ENCODE measurements at places on chromosomes 7 and 10. TPM values are rescaled to one million over a fixed set of nuclear protein-coding genes. Genes with fewer than 3 reads are reported as not detected.

The COBL gene
- not detected for total RNA-seq

The TEX36 gene
- not detected for total RNA-seq

The CHRM2 gene
- not detected for total RNA-seq

The ZNF503 gene
- total RNA-seq: 0.33 TPM

The PRSS37 gene
- not detected for total RNA-seq

The MALRD1 gene
- total RNA-seq: 0.36 TPM

The NEUROD6 gene
- not detected for total RNA-seq

The PSAP gene
- total RNA-seq: 97.0 TPM

The CYP3A7 gene
- total RNA-seq: not detected

- no peaks in the 10 kb centered on the region for H3K4me1 ChIP-seq
- peaks cover 17% of the 10 kb centered on the region for H3K27me3 ChIP-seq
- no peaks in the 10 kb centered on the region for H3K36me3 ChIP-seq
- no peak for DNase-seq
These were observed at the start of gene LRIT2 for GRCh38 chr10:84225427-84226173. TSS of gene LRIT2 (minus strand) at chr10:84225544. CDS start at chr10:84225520, 24 bp downstream.

- H3K27ac ChIP-seq: no peak overlapping the region
- no peak for DNase-seq
- no peak overlapping the region for H3K4me3 ChIP-seq
- no peaks in the 10 kb centered on the region for H3K4me1 ChIP-seq
- H3K27me3 ChIP-seq: peaks cover 16% of the 10 kb centered on the region
These were observed 6.3 kb upstream of the LIPF start for GRCh38 chr10:88657901-88658300.

DNA sequence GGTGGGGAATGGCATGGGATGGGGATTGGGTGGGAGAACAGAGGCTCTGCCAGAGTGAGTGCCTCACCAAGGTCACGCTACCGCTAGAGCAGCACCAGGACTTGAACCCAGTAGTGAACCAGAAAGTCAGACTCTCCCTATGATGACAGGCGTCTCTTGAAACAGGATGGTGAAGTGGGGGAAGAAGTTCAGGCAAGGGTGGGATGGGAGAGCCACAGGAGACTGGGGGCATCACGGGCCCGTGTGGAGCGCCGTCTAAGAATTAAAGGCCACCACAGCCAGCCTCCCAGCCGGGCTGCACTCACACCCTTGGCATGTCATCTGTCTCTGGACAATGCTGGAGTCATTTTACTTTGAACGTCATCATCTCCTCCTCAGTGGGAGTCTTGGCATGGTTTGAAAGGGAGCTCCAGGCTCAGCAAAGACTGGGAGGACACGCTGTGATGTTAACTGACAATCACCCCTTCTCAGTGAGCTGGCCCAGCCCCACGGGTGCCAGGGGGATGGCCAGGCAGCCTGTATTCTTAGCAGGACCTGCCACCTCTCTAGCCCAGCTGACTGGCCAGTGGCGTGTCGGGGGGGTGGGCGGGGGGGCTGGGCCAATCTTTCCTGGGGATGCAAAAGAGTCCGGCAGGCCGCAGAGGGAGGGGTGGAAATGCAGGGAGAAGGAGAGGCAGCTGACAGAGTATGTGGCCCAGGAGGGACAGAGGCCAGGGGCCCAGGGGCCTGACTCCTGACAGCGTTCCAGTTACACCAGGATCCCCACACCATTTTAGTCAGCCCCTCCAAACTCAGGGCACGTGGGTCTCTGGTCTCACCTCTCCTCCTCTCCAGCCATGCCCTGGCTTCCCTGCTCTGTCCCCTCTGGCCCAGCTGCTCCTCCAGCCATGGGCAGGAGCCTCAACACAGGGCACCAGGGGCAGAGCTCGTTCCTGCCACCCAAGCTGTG is 96.2 kb downstream of the VOPP1 start:
- H3K36me3 ChIP-seq: peaks cover 8% of the 10 kb centered on the region
- H3K4me3 ChIP-seq: no peak overlapping the region
- no peaks in the 10 kb centered on the region for H3K27me3 ChIP-seq
- H3K4me1 ChIP-seq: peaks cover 48% of the 10 kb centered on the region

- no peak overlapping the region for H3K4me3 ChIP-seq
- no peaks in the 10 kb centered on the region for H3K4me1 ChIP-seq
- H3K27me3 ChIP-seq: no peaks in the 10 kb centered on the region
- H3K36me3 ChIP-seq: no peaks in the 10 kb centered on the region
These were observed 121.3 kb downstream of the ZNF248 start for GRCh38 chr10:37736120-37736519.

DNA sequence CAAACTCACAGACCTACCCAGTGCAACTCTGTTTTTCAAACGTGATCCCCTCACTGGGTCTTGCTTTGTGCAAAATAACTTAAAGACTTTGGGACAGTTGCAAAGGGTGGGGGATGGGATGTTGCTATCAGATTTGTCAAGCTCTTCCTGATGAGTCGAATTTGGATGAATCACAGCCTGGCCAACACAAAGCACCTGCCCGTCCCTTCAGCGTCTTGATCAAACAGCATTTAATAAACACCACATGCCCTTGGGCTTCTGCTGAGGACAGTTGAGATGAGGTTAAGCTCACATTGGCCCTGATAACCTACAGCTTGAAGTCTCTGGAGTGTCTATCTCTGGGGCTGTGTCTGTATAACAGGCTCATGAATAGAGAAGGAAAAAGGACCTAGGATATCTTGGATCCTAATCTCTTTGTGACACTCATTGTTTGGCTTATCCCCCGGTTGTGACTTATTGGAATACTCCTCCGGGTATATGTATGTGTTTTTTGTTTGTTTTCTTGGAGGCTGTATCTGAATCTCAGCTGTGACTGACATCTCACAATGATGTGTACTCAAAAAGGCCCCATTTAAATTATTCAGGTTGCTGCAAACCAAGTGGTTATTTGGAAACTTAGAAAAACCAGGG is 132.6 kb upstream of the NAMPT start:
- DNase-seq: no peak
- no peak overlapping the region for H3K4me3 ChIP-seq
- peaks cover 44% of the 10 kb centered on the region for H3K27me3 ChIP-seq
- H3K36me3 ChIP-seq: peaks cover 10% of the 10 kb centered on the region

GRCh38 chr10:68139448-68140272 is 30.4 kb downstream of the MYPN start:
- H3K4me1 ChIP-seq: no peaks in the 10 kb centered on the region
- H3K4me3 ChIP-seq: no peak overlapping the region
- no peak overlapping the region for H3K27ac ChIP-seq
- H3K36me3 ChIP-seq: no peaks in the 10 kb centered on the region

DNA sequence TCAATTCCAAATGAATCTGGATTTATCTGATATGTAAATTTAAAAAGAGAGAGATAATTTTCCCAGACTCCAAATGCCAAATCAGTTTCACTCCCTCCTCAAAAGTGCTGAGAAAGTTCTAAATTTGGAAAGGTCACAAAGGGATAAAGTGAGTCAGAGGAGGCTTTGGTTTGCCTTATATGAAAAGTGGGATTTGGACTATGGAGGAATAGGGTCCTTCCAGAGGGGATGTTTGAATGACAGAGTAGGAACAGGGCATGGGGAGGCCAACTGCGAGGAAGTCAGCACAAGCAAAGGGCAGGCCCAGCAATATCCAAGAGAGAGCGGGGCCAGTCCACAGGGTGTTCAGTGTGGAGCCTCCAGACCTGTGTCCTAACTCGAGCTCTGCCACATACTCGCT is 9.8 kb upstream of the FAS start:
- no peak overlapping the region for H3K27ac ChIP-seq
- no peak for DNase-seq
- H3K4me1 ChIP-seq: peaks cover 5% of the 10 kb centered on the region

GRCh38 chr7:126605056-126605455 is 647.7 kb downstream of the GRM8 start:
- no peak for DNase-seq
- H3K27ac ChIP-seq: no peak overlapping the region
- H3K27me3 ChIP-seq: peaks cover 3% of the 10 kb centered on the region
- H3K4me1 ChIP-seq: no peaks in the 10 kb centered on the region
- H3K4me3 ChIP-seq: no peak overlapping the region

DNA sequence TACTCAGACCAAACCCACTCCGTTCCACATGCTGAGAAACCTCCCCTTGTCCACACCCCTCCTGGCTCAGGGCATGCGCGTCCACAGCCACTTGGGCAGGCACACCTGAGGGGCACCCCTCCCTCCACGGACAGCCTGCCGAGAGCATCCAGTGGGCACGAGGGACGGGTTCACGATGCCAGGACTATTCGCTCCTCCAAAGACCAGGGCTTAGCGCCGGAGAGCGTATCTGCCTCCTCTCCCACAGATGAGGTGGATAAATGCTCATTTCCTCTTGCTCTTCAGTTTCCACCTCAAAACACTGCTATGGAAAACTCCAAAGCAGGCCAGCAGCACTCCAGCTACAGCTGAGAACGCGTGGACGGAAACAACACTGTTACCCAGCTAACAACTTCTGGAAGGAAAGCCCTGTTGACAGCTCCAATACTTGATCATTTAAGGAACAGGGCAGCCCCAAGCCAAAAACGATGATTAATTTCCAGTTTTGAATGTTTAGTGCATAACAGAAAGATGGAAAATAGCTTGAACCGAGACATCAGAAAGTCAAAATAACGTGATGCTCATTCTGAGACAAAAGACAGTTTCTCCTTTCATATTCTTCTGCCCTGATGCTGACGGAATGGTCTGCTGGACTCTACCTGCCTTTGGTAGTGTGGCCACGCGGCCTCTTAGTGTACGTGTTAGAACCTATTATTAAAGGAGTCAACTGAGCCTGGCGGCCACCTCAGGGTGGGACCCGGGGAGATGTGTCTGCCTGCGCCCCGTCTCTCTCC is 204.7 kb downstream of the DNAJB6 start:
- DNase-seq: no peak
- peaks cover 2% of the 10 kb centered on the region for H3K4me1 ChIP-seq
- no peak overlapping the region for H3K27ac ChIP-seq
- peaks cover 2% of the 10 kb centered on the region for H3K36me3 ChIP-seq

All from activated naive CD8-positive, alpha-beta T cell treated with anti-CD3 and anti-CD28 coated beads for 36 hours (primary cell).